Smooth muscle cell of trachea (primary cell): ENCODE measurements at places on chromosomes 13 and 19. TPM values are rescaled to one million over a fixed set of nuclear protein-coding genes. Genes with fewer than 3 reads are reported as not detected.

Gene CD320
- 28.0 and 41.9 TPM in 2 replicates for total RNA-seq

Gene UFM1
- total RNA-seq, result 81.0 and 85.5 TPM in 2 replicates

Gene AP2A1
- total RNA-seq, result 110 and 154 TPM in 2 replicates

Gene ZNF560
- total RNA-seq, result 1.0 and 2.2 TPM in 2 replicates

Gene SIGLEC8
- total RNA-seq, result not detected in 2 replicates

Gene B3GNT3
- total RNA-seq, result not detected in 2 replicates

Gene MCF2L
- total RNA-seq, result 0.15 and 0.33 TPM in 2 replicates

Gene RETN
- total RNA-seq, result not detected in 2 replicates

Gene PPFIA3
- total RNA-seq, result 1.0 and 1.5 TPM in 2 replicates

Gene RASGRP4
- total RNA-seq, result not detected in 2 replicates

Gene COMP
- total RNA-seq, result 0.15 and 0.17 TPM in 2 replicates

Gene SCEL
- total RNA-seq, result not detected in 2 replicates

Gene ICAM4
- total RNA-seq, result 1.2 and 3.5 TPM in 2 replicates

Gene RYR1
- under 0.01 TPM in 2 replicates for total RNA-seq

Gene SYDE1
- 30.4 and 40.0 TPM in 2 replicates for total RNA-seq

Gene ZNF468
- 15.7 and 19.4 TPM in 2 replicates for total RNA-seq

Gene ANKRD24
- total RNA-seq, result 1.0 and 5.0 TPM in 2 replicates

Gene PRODH2
- total RNA-seq, result not detected in 2 replicates

Gene RDH8
- not detected in 2 replicates for total RNA-seq

Gene KCNJ14
- total RNA-seq, result 0.29 and 1.2 TPM in 2 replicates

Gene SELENOV
- 0.33 TPM in 1 of 2 replicates, not detected in the other for total RNA-seq

Gene FBXO17
- total RNA-seq, result 28.1 and 49.3 TPM in 2 replicates

Gene FUT6
- total RNA-seq, result not detected in 2 replicates

Gene ZNF497
- 0.87 and 2.0 TPM in 2 replicates for total RNA-seq

Gene IFNL1
- not detected in 2 replicates for total RNA-seq
